Astrocyte of the spinal cord (primary cell): ENCODE measurements at places on chromosomes 1 and 21.

GRCh38 chr1:162536511-162536910 lies 25.0 kb upstream of the UAP1 start:
- peak; percentile 51 for DNase-seq

DNA sequence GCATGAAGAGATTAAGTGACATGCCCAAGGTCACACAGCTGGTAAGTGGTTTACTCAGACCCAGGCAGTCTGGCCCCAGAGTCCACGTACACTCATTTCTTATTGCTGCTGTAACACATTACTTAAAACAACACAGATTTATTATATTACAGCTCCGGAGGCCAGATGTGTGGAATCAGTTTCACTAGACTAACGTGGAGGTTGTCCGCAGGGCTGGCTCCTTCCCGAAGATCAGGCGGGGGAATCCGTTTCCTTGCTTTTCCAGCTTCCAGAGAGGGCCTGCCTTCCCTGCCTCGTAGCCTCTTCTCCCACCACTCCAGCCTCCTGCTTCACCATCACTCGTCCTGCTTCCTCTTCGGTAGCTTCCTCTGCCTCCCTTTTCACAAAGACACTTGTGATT lies 81.2 kb downstream of the KCNN3 start:
- no peak for DNase-seq

DNA sequence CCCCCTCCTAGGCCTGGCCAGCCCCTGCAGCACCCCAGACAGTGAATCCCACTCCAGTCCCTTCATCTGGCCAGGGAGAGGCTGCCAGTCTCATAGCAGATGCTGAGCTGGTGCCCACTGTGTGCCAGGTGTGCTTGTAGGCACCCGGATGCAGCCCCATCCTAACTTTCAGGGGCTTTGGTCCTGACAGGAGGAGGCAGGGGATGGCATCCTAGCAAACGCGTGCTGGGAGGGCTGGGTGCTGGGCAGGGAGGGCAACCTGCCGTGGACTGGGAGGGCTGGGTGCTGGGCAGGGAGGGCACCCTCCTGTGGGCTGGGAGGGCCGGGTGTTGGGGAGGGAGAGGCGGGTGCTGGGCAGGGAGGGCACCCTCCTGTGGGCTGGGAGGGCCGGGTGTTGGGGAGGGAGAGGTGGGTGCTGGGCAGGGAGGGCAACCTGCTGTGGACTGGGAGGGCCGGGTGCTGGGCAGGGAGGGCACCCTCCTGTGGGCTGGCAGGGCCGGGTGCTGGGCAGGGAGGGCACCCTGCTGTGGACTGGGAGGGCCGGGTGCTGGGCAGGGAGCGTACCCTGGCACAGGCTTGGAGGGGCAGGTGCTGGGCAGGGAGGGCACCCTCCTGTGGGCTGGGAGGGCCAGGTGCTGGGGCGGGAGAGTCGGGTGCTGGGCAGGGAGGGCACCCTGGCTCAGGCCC lies 35.3 kb downstream of the SLC19A1 start:
- DNase-seq, result no peak

- DNase-seq, result no peak
These were observed 8.5 kb upstream of the B4GALT3 start for GRCh38 chr1:161185732-161186311.

DNA sequence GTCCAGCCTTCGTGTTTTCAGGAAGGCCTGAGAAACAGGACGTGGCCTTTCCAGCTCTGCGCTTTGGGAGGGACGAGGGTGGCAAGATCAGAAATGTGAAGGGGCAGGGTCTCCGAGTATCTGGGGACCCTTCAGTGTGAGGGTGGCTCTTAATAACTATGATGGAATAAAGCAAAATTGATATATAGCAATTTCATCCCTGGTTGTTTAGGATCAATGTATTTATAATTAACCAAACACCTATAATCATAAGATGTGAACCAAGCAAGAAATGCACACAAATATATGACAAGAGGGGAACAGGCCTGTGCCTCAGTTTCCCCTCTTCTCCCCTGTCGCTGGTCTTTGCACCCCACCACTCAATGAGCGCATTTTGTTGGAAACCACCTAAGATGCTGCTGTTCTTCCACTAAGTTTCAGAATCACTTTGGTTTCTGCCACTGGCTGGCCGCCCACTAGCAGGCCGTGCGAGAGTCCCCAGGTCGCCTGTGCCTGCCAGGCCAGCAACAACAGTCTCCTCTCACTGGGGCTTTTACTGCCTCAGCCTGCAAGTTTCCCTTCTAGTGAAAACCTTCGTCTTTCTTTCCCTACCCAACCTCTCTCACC lies 36.6 kb downstream of the UBASH3A start:
- DNase-seq, result no peak
